NCI-H2107 (cell line): ENCODE measurements at places on chromosomes 1 and 21.

- peak; percentile 27 for DNase-seq
These were observed 526 bp upstream of the SLC25A24 start for GRCh38 chr1:108200687-108201051.

GRCh38 chr1:22319608-22320007, 132.0 kb upstream of the ZBTB40 start:
- no peak for DNase-seq

DNA sequence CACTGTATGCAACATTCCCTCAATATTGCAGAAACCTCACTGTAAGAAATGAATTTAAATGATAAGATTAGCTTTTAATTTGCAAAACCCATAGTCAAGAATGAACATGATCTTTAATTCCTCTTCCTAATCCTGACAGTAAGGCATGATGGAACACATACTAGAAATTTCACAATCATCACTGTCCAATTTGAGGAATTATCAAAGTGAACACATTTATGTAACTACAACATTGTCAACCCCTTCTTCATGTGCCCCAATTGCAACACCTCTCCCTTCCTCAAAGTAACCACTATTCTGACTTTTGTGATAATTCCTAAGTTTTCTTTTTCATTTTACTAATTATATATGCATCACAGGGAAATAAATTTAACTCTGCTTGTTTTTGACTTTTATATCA, 103.1 kb downstream of the LHX8 start:
- DNase-seq, result no peak

DNA sequence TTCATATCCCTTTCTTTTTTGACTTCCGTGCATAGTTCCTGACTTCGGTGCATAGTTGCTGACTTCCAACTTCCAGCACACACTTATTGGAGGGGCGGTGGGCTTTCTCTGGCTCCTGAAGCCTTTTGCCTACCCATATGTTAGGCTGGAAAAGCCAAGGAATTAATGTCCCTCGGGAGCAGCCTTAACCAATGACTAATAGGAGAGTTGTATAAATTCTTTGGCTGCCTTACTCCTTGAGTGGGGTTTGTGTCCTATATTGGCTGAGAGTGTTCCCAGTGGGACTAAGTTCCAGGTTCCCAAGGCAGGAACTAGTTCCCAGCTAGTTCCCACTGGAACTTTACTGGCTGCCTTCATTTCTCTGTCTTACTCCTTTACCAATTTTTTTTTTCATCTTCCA, 105.7 kb downstream of the ZNF326 start:
- DNase-seq, result no peak

GRCh38 chr1:13779930-13780329, 79.9 kb downstream of the PRDM2 start:
- no peak for DNase-seq

DNA sequence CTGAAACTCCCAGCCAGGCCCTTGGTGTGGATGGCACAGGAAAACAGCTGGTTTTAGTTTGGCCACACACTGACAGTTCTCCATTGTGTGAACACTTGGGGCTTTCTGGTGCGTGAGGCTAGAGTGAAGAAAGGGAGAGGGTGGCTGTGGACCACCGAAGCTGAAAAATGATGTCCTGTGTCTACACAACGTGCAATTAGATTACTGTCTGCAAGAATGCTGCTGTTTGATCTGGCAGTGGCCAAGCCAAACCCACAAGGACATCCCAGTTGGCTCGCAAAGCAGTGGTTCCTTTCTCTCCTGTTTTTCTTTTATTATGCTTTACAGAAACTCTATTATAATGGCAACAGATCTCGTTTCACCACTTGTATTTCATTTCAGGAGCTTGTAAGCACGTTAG, 58.9 kb downstream of the ERG start:
- DNase-seq, result no peak

DNA sequence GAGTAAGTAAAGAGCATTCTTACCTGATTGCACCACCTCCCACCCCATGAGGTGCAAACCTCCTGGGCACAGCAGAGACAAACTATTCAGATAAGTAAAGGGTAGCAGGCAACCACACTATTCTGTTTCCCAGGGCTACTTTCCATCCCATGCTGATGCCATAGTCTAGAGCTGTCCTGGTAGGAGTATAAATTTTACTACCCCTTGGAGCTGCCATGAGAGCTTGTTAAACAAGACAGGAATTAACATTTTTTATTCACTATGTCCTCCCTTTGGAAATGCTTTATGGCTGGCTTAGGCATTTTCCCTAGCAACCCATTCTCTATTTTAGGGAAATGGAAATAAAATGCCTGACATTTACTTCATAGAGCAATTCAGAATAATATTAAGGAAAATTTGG, 324.6 kb upstream of the USP25 start:
- no peak for DNase-seq

DNA sequence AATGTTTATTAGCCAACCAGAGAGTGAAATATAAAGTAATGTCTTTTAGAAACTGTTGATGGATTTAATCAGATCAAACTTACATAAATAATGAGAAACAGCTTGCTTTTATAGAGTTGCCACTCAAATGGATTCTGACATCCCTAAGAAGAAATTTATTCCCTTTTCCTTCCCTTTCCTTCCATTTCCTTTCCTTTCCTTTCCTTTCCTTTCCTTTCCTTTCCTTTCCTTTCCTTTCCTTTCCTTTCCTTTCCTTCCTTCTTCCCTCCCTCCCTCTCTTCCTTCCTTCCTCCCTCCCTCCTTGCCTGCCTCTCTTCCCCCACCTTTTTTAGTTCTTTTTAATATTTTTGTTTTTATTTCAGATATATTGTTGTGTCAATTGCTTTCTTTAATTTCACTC, 27.3 kb downstream of the PRRX1 start:
- no peak for DNase-seq

DNA sequence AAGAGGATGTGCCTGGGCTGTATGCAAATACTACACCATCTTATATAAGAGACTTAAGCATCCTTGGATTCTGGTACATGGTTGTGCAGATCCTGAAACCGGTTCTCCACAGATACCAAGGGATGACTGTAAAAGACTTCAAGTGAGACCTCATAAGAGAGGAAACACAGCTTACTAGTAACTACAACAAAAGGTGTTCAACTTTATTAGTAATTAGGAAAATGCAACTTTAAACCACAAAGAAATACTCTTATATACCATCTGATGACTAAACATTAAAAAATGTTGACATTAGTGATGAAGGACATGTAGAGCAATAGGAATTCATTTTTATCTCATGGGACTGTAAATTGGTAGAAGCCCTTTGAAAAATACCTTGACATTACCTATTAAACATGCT, 102.7 kb downstream of the RASAL2 start:
- no peak for DNase-seq

GRCh38 chr21:44761011-44761729, 40.5 kb downstream of the UBE2G2 start:
- peak; percentile 45 for DNase-seq

DNA sequence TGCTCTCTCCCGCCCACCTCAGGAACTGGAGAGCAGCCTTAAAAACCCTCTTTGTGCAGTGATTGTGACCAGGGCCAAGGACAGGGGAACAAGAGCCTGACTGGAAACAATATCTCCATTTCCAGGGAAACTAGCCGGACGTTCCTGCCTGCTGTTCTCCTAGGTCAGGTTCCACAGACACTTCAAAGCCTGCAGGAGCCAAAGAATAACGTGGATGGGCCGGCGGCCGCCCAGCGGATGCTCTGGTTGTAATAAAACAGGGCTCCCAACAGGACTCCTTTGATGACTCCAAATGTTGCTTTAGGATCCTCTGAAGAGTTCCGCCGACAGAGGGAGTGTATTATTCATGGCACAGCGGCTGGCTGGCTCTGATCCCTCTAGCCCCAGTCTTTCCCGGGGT, 162.2 kb downstream of the PLXNA2 start:
- no peak for DNase-seq

- no peak for DNase-seq
These were observed 74.2 kb upstream of the QSOX1 start for GRCh38 chr1:180080439-180080838.

DNA sequence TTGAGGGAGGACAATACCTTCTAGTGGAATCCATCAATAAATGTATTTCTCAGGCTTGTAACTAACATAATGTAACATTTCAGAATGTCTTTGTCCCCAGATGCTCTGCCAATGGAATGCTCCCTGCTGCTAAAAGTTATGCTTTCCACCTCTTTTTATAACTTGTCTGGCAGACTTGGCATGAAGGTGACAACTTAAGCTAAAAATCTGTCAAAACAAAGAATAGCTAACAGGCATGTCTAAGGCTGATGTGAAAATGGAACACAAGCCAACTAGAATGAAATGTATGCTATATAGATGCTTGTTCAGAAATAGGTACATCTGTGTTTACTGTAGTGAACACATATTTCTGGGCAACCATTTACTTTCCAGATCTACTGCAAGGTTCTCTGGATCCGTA, 467.9 kb downstream of the MRPL39 start:
- DNase-seq, result no peak

DNA sequence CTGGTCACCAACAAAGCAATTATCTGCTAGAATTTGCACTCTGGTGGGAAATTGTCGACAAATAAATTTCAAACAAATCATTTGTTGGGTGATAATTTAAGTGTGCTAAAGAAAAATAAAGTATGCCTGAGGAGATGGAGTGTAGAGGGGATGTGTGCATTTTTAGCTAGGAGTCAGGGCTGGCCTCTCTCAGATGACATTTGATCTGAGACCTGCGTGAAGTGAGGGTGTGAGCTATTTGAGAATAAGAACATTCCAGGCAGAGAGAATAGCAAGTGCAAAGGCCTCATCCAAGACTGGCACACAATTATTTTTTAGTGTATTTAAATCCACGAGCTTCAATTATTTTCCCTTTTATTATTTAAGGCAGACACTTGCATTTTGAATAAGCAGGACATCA, 19.7 kb upstream of the S1PR1 start:
- DNase-seq, result no peak
